ENCODE measurements at places on chromosomes 7 and 10.

DNA sequence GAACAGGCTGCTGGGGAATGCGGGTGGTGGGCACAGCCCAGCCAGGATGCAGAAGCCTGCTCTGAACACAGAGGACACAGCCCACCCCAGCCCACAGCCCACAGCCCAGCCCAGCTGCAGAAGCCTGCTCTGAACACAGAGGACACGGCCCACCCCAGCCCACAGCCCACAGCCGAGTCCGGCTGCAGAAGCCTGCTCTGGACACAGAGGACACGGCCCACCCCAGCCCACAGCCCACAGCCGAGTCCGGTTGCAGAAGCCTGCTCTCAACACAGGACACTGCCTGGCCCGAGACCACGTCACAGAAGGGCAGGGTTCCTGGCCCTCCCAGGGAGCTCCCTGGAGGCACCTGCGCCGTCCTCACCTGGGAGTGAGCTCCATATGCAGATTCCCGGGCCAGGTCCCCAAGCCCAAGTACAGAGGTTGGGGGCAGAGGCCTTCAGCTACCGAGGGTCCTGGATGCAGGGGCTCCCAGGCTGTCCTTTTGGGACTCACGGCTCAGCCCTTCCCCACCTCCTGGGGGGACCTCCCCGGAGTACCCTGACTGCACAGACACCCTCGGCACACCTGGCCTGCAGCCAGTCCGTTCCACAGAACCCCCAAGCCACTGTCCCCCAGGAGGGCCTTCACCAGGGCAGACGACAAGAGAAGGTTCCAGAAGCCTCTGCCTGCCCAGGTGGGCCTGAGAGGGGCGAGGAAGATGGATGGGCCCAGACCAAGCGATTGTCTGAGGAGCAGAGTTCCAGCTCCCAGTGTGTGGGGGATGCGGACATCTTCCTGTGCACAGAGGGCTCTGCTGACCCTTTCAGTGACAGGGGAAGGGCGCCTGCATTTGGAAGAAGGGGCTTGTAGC lies 23.7 kb upstream of the FOXL3 start:
- no peak overlapping the region for H3K4me3 ChIP-seq
- no peak overlapping the region for H3K27ac ChIP-seq
- no peaks in the 10 kb centered on the region for H3K4me1 ChIP-seq
- H3K36me3 ChIP-seq: no peaks in the 10 kb centered on the region
- no peaks in the 10 kb centered on the region for H3K27me3 ChIP-seq
- no peak for DNase-seq

GRCh38 chr10:121469797-121470606 lies 128.2 kb downstream of the FGFR2 start:
- H3K4me3 ChIP-seq: no peak overlapping the region
- DNase-seq: no peak
- H3K4me1 ChIP-seq: no peaks in the 10 kb centered on the region
- H3K27me3 ChIP-seq: no peaks in the 10 kb centered on the region
- H3K27ac ChIP-seq: no peak overlapping the region

DNA sequence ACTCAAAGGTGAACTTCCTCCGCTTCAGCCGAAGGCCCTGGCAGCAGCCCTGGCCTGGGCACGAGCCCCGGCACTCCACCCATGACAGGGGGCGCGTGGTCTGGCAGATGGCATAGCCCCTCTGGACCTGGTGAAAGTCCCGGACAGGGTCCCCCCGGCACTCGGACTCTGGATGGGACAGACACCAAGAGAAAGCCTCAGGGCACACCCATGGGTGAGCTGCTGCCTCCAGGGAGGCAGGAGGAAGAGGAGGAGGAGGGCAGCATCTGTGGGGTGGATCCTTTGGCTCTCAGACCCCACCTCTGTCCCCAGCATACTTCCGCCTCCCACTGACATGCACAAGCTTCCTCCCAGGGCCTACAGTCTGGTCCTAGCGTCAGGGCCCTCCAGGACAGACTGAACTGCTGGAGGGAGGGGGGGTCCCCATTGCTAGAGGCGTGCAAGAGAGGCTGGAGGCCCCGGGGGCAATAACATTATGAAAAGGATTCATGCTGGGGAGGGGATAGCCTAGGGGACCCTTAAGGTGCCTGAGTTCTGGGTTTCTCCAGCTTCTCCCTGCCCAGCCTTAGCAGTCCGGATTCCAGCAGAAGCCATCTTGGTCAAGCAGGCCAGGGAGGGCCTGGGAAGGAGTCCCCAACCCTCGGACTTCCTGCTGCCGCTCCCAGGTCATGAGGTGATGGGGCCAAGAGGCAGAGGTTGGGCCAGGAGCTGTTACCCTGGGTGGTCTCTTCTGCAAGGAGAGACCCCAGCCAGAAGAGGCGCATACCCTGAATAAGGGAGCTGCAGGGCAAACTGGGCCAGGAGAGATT lies 169.3 kb downstream of the LCOR start:
- H3K36me3 ChIP-seq: no peaks in the 10 kb centered on the region
- no peak overlapping the region for H3K4me3 ChIP-seq
- no peak overlapping the region for H3K27ac ChIP-seq
- H3K27me3 ChIP-seq: no peaks in the 10 kb centered on the region

GRCh38 chr10:26765549-26765948 lies 68.0 kb downstream of the PDSS1 start:
- H3K36me3 ChIP-seq: peaks cover 24% of the 10 kb centered on the region
- H3K4me3 ChIP-seq: no peak overlapping the region
- peaks cover 2% of the 10 kb centered on the region for H3K4me1 ChIP-seq
- no peak overlapping the region for H3K27ac ChIP-seq

DNA sequence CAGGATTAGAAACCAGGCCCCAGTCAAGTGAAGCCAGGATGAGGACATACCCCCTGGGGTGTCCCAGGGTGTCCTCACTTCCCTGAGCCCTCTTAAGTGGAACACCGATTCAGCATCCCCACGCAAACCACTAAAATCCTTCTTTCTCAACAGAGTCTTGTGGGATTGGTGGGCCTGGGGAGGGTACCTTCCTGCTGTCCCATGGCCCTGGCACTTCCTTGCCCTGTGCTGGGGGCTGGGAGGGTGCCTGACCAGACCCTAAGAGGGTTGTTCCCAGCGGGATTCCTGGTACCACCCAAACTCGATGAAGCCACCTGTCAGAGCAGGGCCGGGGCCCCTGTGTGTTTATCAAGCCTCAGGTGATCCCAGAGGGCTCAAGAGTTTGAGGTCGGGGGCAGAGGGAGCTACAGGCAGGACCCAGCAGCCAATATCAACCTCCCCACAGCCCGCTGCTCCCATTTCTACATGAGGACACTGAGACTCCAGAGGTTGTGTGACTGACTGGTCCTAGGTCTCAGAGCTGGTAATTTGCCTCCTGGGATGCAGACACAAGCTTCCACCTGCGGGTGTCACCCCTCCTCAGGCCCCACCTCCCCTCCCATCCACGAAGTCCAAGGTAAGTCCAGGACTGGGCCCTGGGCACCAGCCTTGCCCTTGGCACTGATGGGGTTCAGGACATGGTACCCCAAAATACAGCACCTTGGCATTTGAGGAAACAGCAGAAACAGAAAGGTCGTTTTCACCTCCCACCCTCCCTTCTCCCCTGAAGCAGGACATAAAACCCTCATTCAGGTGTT lies 31.4 kb downstream of the OAT start:
- H3K4me1 ChIP-seq: no peaks in the 10 kb centered on the region
- no peaks in the 10 kb centered on the region for H3K27me3 ChIP-seq
- H3K4me3 ChIP-seq: peak overlapping the region; percentile 36
- no peaks in the 10 kb centered on the region for H3K36me3 ChIP-seq
- H3K27ac ChIP-seq: no peak overlapping the region
- DNase-seq: no peak

- H3K36me3 ChIP-seq: no peaks in the 10 kb centered on the region
- no peaks in the 10 kb centered on the region for H3K27me3 ChIP-seq
- H3K4me3 ChIP-seq: no peak overlapping the region
- H3K4me1 ChIP-seq: no peaks in the 10 kb centered on the region
- H3K27ac ChIP-seq: no peak overlapping the region
Observed at GRCh38 chr7:125529249-125529648, 599.6 kb upstream of the POT1 start.

GRCh38 chr7:130875901-130876300 lies 141.9 kb upstream of the KLF14 start:
- no peaks in the 10 kb centered on the region for H3K27me3 ChIP-seq
- no peak overlapping the region for H3K4me3 ChIP-seq
- peaks cover 59% of the 10 kb centered on the region for H3K36me3 ChIP-seq
- H3K27ac ChIP-seq: peak overlapping the region; percentile 53
- peaks cover 29% of the 10 kb centered on the region for H3K4me1 ChIP-seq

Measured in T-helper 2 cell treated with Interferon-gamma antibody and Interleukin-4, amounts not matched to agents 5 μg/mL and 100 μg/mL, for 36 hours (primary cell).